ENCODE measurements at places on chromosomes 5 and 9.

DNA sequence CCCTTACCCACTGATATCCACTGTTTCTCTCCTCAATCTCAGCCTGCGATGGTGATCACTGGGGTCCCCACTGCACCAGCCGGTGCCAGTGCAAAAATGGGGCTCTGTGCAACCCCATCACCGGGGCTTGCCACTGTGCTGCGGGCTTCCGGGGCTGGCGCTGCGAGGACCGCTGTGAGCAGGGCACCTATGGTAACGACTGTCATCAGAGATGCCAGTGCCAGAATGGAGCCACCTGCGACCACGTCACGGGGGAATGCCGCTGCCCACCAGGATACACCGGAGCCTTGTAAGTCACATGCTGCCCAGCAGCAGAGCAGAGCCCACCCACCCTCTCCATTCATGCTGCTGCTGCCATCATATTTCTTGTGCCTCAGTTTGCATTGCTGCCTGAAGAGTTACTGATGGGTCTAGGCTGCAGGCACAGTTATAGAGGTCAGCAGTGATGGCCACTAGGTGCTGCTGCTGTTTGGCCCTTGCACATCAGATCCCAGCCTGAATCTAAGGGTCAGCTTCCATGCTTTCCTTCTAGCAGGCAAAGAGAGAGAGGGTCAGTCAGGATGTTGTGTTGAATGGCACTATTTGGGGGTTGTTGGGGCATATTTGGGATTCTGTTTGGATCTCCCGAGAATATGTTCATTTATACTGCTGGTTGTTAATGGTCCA lies 106.0 kb downstream of the MEGF10 start:
- no peak for DNase-seq

DNA sequence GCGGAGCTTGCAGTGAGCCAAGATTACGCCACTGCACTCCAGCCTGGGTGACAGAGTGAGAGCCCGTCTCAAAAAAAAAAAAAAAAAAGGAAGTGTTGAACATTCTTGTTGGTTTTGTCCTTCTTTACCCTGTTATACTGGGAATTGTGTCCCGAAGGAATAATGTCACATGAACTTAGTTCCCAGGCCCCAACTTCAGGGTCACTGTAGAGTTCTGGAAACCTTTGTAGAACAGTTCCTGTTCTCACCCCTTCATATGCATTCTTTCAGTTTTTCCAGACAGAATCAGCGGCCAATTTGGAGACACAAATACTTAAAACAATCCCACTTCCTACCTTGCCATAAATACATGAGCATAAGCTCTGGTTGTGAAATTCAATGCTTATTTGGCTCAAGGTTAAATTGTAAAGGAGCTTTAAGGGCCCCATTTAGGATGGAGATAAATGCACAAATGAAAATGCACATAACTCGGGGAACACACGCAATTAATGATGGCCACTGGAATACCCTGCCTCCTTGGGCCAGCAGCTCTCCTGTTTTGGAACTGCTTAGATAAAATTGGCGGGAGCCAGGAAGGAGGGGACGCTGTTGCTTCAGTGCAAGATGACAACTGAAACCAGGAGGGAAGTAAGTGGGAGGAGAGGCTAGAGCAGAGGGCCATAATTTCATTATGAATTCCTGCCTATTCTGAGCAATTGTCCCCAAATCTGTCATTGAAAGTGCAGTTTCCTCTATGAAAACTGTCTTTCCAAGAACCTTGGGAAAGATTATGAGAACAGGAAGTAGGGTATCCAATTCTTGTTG lies 153.7 kb downstream of the FGF1 start:
- no peak for DNase-seq

GRCh38 chr5:58127255-58128220 lies 332.3 kb downstream of the PLK2 start:
- no peak for DNase-seq

GRCh38 chr9:93132287-93132927 lies 1.6 kb downstream of the NINJ1 start:
- DNase-seq, result no peak

- no peak for DNase-seq
Measured at GRCh38 chr5:58369513-58370190, 90.2 kb downstream of the PLK2 start.

- no peak for DNase-seq
Measured at GRCh38 chr5:158174918-158175851, 316.2 kb upstream of the CLINT1 start.

DNA sequence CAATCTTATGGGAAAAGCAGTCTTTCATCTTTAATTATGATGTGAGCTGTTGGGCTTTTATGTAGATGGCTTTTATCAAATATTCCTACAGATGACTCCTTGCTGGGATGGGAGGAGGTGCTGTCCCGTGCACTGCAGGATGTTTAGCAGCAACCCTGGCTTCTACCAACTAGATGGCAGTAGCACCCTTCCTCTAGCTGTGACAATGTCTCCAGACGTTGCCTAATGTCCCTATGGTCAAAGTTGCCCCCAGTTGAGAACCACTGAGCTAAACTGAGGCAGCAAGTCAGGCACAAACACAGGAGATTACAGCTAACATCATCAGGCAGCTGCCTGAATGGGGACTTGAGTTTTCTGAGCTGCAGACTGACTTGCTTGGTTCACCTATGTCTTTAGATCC lies 401.9 kb upstream of the PDE4D start:
- no peak for DNase-seq

DNA sequence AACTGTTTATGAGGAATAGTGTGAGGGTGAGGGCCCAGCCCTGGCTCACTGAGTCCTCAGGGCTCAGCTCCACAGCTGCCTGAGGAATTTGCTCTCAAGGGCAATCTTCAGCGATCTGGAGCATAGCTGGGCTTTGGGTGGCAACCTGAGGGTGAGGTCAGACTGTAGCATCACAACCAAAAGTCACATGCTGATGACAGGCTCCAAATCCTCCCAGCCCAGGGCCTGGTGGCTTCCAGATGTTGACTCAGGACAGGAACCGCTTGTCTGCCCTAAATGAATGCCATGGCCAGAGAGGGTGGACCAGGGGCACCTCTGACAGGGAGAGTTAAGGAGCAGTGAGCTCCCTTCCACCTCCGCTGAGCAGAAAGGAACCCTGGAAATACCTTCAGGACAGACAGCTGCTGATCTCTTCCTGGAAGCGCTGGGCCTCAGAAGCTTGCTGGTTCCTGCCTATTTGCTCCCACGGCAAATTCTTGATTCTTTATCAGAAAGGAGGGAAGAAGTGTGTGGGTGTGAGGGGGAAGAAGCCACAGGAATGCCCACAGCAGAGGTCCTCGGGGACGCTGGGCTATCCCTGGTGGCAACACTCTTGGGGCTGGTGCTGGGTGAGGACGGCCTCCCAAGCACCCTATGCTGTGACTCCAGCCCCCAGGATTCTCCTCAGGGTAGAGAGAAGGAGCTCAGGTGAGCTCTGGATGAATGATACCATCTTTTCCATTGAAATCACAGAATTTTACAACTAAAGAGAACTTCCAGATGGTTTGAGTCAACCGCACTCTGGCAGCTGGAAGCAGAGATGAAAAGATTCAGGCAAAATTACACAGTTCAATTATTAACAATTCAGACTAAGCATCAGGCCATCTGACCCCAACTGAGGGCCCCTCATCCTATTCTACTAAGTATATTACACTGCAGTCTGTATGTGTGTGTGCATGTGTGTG lies 13.8 kb upstream of the CTSL start:
- DNase-seq, result no peak

DNA sequence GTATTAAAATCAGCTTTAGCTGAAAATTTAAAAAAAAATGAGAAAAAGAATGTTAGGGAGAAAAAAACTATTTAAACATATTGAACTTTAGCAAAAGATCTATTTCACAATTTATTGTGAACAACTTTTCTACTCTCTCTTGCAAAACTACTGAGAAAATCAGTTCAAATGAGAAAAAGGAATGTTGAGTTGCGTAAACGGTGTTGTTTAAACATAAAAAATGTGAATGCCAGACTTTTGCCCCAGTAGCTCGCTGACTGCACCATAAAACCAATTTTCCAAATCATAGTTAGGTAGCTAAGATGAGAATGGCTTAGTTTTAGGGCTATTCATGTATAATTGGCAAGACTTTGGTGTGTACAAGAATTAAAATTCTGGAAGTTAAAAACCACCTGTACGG lies 13.4 kb upstream of the RAD23B start:
- DNase-seq, result no peak

GRCh38 chr9:83133316-83133715 lies 70.4 kb upstream of the RASEF start:
- DNase-seq, result no peak

DNA sequence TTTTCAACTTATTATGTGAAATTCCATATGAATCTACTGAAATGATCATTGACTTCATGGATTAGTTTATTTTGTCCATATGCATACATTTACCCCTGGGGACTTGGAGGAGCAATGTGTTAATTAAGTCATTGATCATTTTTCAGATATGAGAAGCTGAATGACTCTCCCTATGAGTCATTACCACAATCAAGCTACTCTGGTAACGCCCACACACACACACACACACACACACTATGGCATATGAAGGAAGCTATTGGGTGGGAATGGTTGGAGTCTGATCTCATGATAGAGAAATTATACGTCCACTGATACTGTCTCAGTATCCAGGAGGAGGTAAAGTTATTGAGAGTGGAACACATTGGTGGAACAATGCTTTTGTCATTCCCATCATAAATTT lies 528.9 kb downstream of the AGTPBP1 start:
- no peak for DNase-seq

- DNase-seq, result no peak
Measured at GRCh38 chr5:76930083-76930482, 22.8 kb upstream of the CRHBP start.

- no peak for DNase-seq
Measured at GRCh38 chr9:93234600-93234999, 50.7 kb downstream of the WNK2 start.

DNA sequence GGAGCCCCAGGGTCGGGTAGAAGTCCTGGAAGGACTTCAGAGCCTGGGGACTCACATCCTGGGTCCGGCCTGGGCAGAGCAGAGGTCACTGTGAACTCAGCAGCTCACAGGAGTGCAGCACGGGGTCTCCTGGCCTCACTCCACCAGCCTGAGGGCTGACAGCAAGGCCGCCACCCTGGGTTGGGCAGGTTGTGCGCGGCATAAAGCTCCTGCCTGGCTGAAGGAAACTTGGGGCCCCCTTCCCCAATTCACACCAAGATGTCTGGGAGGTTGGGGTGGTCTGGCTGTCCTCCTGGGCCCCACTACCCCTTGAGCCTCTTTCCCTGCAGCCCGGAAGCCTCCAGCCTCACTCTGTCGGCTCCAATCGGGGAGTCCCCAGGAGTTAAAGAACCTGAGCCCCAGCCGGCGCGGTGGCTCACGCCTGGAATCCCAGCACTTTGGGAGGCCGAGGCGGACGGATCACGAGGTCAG lies 2.1 kb downstream of the LCN15 start:
- no peak for DNase-seq

- no peak for DNase-seq
Measured at GRCh38 chr5:114056185-114056538, 305.7 kb upstream of the KCNN2 start.

DNA sequence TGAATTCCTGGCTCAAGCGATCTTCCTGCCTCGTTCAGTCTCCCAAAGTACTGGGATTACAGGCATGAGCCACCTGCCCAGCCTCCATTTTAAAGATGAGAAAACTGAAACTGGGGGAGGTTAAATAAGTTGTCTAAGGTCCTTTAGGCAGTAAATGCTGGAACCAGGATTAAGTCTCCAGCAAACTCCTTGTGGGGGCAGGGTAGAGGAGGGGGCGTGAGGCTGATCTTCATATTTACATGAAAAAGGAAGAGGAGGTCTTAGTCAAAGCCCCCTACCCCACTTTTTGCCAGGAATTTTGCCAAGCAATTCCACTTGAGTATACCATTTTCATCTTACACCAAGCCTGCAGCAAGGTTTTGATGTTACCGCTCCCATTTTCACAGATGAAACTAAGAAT lies 76.6 kb upstream of the NR4A3 start:
- DNase-seq, result no peak

DNA sequence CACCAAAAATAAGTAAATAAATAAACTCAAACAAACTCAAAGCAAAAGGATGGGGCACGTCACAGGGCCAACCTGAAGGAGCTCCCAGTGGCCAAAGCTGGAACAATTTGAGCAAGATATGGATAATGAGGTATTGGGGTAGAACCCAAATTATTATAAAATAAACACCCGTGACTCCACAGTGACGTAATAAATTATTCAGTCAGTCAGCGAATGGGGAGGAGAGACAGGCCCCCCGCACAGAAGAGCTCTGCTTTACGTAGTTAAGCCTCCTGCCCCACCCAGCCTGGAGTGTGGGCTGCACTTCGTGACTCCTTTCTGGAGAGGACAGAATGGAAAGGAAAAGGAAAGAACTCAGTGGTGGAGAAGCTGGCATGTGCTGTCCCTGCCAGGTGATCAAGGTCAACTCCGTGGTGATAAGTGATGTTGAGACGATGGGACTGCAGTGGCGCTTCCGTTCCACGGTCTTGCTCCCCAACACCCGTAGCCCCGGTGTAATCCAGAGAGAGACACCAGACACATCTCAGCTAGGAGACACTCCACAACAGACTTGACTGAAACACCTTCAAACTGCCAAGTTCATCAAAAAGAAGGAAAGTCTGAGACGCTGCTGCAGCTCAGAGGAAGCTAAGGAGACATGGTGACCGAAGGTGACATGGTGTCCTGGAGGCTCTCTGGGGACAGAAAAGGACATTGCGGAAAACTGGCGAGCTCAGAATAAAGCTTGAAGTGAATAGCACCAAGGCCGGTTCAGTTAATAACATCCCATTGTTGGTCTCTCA lies 83.3 kb upstream of the COL5A1 start:
- no peak for DNase-seq

GRCh38 chr9:136151214-136151804 lies 32.6 kb upstream of the TMEM250 start:
- DNase-seq, result no peak

DNA sequence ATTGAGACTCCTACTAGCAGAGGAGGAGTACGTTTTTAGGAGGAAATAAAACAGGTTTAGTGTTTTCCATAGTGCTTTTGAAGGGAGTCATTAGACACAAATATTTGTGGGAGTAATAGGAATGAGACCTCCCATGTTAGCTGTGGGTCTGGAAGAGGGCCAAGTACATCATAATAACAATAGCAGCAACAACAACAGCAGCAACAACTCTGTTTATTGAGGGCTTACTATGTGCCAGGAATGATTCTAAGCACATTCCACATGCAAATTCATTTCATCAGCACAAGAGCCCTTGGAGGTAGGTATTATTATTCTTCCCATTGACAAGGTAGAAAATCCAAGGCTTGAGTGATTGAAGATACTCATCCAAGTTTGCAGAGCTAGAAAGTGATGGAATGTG lies 384.2 kb upstream of the RPS23 start:
- DNase-seq, result no peak

GRCh38 chr9:72315510-72316311 lies 49.3 kb downstream of the ZFAND5 start:
- no peak for DNase-seq

GRCh38 chr9:37923796-37924427 lies 20.0 kb upstream of the SLC25A51 start:
- DNase-seq, result no peak

DNA sequence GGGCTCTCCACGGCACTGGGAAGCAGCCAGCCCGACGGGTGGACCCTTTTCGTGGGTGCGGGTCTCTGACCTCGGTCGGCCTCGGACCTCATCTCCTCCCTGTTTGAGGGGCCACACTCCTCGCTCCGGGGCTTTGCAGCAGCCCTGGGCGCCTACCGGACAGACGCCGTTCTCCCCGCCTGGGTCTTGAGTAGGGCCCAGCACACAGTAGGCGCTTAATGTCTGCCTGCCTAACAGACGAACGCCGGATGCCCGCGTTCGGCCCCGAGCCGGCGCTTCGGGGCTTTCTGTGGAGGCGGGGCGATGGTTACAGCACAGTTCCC lies 842 bp upstream of the GTF3C5 start:
- DNase-seq, result no peak

- DNase-seq, result no peak
Measured at GRCh38 chr5:116444373-116445295, 130.0 kb downstream of the SEMA6A start.

GRCh38 chr9:3855929-3856328 lies 330.1 kb upstream of the RFX3 start:
- DNase-seq, result no peak
